ENCODE measurements at places on chromosomes 16 and 17.

DNA sequence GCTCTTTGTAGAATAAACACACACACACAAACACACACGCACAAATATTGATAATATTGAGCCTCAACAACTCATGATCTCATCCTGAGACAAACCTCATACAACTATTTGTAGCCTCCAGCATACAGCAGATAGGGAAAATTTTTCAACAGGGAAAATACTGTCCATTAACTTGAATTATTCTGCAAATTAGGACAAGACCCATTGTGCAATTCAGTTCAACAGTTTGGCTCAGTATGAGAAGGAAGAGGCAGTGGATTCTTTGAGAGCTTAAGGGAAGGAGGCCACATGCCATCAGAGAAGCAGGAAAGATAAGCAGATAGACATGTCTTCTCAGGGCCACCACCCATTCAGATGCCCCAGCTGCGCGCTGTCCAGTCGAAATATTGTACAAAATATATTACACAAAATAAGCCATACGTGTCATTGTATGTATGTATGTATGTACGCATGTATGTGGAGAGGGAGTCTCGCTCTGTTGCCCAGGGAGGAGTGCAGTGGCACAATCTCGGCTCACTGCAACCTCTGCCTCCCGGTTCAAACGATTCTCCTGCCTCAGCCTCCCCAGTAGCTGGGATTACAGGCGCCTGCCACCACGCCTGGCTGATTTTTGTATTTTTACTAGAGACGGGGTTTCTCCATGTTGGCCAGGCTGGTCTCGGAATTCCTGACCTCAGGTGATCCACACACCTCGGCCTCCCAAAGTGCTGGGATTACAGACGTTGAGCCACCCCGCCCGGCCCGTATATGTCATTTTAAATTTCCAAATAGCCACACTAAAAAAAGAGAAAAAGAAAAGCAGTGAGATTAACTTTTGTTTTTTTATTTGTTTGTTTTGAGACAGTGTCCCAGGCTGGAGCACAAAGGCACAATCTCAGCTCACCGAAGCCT, 1.8 kb downstream of the ZC3H7A start:
- no peak for DNase-seq

GRCh38 chr17:66438101-66438500, 135.7 kb downstream of the PRKCA start:
- DNase-seq, result no peak

DNA sequence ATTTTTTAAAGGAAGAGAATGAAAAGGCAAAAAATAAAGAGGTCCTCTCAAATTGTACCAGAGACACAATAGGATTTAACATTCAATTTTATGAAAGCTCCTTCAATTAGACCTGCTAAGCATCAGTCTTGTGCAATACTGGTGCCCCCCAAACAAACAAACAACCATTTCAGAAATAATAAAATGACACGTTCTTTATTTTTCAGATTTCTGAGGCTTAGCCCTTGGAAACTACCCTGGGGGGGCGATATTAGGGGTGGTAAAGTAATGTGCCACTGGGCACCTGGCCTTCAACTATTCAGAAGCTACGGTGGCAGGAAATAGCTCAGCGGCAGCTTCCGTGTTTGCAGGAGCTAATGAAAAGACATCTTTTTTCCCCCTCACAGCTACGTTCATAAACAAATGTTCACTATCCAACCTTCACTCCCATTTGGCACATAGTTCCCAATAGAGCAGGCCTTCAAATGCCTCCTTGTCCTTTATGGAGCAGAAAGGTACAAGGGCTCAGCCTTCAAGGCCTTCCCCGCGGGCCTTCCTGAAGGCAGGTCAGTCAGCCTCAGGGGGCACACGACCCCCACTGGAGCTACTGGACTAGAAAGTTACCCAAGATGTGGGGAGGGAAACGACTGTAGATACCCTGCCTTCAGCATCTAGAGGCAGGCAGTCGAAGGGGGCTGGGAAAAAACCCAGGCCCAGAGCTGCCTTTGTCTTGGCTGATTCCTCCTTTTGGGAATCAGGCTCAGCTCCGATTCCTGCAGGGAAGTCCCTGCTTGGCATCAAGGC, 44.1 kb downstream of the TBX4 start:
- DNase-seq, result no peak

DNA sequence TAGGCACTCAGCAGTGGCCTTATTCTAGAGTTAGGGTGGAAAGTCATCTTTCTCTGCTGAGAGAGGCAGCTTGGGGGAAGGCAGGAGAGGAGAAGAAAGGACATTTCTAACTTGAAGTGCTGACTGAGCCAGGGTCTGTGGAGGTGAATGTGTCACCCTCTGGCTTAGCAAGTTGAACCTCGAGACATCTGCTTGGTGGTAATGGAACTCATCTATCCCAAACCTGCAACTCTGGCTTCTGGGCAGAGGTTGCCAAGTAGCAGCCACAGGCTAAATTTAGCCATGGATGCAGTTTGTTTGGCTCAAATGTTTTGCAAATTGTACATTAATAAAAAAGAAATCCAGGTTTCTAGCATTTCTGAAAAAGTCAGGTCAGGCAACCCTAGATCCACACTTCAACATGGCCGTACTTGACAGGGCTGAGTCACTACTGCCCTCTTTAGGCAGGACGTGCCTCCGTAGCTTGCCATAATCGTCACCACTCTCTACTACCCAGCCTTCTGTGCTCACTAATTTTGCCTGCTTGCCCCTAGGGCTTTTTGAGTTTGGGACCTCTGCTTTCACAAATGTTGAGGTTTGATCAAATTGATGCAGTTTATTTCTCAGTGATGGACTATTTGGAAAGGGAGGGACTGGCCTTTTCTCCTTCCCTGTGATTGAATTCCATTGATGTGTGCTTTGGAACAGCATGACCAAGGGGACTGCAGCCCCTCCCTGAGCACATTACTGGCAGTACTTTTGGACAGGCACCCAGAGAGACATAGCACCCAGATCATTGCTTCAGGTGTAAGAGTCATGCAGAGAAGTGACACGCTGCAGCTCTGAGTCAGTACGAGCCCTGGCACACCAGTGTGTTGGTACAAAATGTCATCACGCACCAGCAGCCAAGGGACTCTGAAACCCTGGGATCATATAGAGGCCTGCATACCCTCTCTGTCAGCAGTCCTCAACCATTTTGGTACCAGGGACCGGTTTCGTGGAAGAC, 5.2 kb downstream of the CDH13 start:
- no peak for DNase-seq

- no peak for DNase-seq
Measured at GRCh38 chr17:7882629-7883028, 6.0 kb upstream of the CHD3 start.

DNA sequence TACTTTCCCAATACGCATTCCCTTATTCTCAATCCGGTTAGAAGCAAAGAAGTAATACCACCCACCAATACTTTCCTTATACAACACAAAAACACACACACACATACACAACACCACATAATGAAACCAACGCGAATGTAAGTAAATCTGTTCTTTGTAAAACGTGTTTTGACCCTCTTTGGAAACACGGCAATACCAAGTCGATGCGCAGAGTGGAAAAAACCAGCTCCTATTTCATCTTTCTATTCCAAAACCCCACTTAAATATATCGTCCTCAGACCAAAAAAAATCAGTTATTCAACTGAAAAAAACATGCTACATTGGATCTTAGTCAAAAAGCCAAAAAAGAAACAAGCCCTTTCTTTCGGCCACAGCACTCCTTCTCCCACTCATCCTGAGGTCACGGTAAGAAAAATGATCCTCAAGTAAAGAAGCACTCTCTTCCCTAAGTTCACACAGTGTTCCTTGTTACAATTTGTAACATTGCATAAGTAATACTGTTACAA, 31.0 kb upstream of the ARL4D start:
- DNase-seq, result no peak

GRCh38 chr17:45106096-45106495, 26.2 kb downstream of the PLCD3 start:
- DNase-seq, result no peak

DNA sequence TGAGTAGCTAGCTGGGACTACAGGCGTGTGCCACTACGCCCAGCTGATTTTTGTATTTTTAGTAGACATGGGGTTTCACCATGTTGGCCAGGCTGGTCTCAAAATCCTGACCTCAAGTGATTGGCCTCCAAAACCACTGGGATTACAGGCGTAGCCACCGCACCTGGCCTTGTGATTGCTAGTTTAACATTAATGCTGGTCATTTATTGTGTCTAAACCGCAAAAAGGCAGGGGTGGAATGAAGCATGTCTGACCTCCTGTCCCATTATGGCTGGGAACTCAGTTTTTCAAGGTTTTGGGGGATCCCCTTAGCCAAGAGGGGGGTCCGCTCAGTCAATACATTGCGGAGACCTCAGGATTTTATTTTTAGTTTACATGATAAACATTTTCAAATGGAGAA, 10.7 kb upstream of the CNGB1 start:
- DNase-seq, result no peak

- no peak for DNase-seq
Measured at GRCh38 chr17:35578929-35579432, 610 bp upstream of the PEX12 start.

All from right kidney (tissue), 9 donors.